ENCODE measurements at places on chromosomes 7 and 10.

- no peak for DNase-seq
Measured at GRCh38 chr10:23065181-23065948, 30.0 kb upstream of the MSRB2 start.

- no peak for DNase-seq
Measured at GRCh38 chr10:23375366-23375765, 30.8 kb upstream of the C10orf67 start.

GRCh38 chr10:117444497-117445040, 69.3 kb upstream of the PDZD8 start:
- DNase-seq = no peak

- DNase-seq = no peak
Measured at GRCh38 chr7:131724776-131725345, 168.4 kb upstream of the PODXL start.

DNA sequence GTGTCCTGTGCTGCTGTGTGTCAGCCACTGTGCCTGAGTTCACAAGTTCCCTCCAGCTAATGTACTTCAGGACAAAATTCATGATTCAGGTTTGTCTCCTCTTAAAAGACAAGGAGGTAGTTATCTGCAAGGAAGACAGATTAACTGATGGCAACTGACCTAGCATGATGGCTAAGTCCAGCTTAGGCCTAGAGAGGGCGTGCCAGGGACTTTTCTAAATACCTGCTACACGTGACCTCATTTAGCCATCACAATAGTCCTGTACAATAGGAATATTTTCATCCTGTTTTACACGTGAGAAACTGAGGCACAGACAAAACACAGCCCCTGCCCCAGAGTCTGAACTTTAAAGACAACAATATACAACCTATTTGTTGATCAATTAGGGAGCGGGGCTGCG, 275.7 kb downstream of the XPNPEP1 start:
- DNase-seq = no peak

DNA sequence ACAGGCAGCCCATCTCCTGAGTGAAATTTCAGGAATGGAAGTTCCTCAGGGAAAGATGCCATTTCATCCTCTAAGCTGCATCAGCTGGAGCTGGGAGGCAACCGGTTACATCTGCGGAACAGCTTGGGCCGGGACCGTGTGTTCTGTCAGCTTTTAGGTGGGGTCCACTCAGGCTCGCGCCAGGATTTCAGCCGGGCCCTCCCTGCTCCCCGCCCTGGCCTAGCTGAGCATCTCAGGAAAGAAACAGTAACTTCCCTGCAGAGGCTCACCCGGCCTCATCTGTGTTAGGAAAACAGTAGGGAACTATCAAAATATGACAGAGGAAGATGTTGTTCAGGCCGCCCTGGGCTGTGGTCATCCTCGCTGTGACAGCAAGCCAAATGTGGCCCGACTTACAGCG, 110.4 kb downstream of the TRIL start:
- DNase-seq = no peak

DNA sequence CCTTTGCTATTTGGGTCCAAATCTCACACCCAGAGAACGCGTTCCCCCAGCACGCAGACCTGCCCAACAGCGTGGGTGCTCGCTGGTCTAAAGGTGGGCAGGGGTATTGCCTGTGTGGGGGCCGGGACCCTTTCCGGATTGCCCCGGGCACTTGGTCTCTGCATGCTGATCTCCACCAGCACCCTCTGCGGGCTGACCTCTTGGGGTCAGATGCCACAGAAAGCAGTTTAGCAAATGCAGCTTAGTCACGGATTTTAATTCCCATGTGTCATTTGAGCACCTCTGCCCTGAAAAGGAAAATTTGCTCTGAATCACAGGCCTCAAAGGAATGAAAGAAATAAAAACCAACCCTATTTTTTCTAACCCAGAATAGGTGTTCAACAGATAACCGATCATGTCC, 46.7 kb downstream of the PKD1L1 start:
- DNase-seq = no peak

DNA sequence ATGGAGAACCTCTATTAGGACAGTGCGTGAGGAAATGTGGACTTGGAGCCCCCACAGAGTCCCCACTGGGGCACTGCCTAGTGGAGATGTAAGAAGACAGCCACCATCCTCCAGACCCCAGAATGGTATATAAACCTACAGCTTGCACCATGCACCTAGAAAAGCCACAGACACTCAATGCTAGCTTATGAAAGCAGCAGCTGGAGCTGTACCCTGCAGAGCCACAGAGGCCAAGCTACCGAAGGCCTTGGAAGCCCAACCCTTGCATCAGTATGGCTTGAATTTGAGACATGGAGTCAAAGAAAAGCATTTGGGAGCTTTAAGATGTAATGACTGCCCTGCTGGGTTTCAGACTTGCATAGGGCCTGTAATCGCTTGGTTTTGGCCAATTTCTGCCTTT, 361.3 kb downstream of the ZNF248 start:
- no peak for DNase-seq

GRCh38 chr7:19339512-19339911, 194.3 kb upstream of the FERD3L start:
- no peak for DNase-seq

- no peak for DNase-seq
Measured at GRCh38 chr7:130875901-130876300, 141.9 kb upstream of the KLF14 start.

GRCh38 chr10:89357975-89358374, 19.9 kb upstream of the IFIT1B start:
- DNase-seq = no peak

- no peak for DNase-seq
Measured at GRCh38 chr7:79668292-79668691, 214.8 kb upstream of the MAGI2 start.

- DNase-seq = no peak
Measured at GRCh38 chr7:33562996-33563395, 342.3 kb upstream of the BMPER start.

DNA sequence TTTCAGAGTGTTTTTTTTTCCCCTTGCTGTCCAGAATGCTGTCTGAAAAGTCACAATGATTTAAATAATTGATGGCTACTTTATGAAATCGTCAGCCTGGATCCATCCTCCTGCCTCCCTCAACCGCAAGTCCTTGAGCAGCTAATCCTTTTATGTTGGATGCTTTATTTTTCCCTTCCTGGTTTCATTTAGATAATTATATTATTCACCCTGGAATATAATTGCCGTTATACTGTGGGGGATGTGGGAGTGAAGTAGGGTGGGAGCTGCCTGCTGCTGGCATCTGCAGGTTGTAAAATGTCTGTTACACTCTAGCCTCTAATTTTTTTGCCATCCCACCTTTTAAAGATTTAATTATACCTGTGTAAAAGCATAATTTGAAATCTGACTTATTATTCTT, 290.5 kb upstream of the LRGUK start:
- DNase-seq = no peak

DNA sequence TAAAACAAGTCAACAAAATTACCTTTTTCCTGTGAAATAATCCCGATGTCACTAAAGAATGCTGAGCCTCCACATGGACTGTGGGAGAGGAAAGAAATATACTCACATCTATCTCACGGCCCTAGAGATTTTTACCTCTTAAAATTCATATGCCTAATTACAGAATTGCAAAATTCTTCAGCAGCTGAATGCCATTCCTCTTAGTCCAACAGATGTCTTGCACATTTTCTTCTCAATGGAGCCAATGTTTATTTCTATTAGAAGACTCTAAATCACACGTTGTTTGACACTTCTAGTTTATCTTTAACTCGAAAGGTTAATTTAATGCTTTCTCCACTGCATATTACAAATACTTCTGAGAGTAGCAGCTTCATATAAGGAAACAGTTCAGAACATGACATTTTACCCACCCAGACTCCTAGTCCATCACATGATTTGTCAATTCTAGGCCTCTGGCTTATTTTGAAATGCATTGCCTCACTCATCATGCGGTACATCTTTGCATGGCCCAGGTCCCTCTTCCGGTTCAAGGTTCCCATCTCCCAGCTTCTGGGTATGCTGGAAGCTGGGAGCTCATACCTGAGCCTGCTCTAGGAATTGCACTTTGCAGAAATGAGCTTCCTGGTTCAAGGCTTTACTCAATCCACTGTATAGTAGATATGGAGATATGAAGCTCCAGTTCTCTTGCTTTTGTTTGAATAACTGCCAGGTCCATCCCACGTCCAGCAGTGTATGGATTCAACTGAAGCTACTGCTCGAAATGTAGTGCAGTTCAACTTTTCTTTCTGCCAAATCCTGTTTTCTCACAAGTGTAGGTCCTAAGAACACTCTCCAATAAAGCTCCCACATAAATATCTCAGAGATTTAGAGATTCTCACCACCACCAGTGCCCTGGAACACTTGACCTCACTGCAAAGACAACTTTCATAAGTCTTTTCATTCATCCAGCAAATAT, 306.2 kb downstream of the GPR37 start:
- no peak for DNase-seq

Data from CD4-positive, alpha-beta T cell treated with Interleukin-15 for 4 hours (primary cell).